CD8-positive, alpha-beta memory T cell (primary cell): ENCODE measurements at places on chromosomes 2 and 18. TPM values are rescaled to one million over a fixed set of nuclear protein-coding genes. Genes with fewer than 3 reads are reported as not detected.
A peak's percentile ranks its signal among the peaks of the same experiment; 100 is the strongest.

DNA sequence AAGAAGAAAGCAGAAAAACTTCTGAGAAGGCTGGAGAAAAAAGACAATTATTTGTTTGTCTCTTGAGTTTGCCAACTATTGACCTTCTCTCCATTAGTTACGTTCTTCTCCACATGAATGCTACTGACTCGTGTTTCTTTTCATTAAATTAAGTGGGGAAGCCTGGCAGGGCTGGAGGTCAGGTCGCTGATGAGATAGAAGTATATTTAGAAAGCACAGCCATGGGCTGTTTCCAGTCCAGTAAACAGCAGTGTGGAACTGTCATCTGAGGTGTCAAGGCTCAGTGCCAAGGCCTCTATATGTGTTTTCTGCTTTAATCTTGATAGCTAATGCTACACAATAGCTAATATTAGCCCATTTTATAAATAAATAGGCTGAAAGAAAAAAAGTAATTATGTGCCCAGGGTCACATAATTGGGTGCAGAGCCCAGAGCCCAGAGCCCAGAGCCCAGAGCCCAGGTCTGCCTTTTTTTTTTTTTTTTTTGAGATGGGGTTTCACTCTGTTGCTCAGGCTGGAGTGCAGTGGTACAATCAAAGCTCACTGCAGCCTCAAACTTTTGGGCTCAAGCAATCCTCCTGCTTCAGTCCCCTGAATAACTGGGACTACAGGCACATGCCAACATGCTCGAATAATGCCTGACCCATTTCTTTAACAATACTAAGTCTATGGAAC is 6.3 kb downstream of the MSGN1 start:
- H3K4me1 ChIP-seq = no peaks in the 10 kb centered on the region
- H3K27me3 ChIP-seq = no peaks in the 10 kb centered on the region
- H3K36me3 ChIP-seq = no peaks in the 10 kb centered on the region
- H3K4me3 ChIP-seq = no peak overlapping the region

GRCh38 chr2:27703638-27704341 is 40.1 kb downstream of the SLC4A1AP start:
- H3K27me3 ChIP-seq = no peaks in the 10 kb centered on the region
- H3K4me1 ChIP-seq = peaks cover 6% of the 10 kb centered on the region
- H3K4me3 ChIP-seq = no peak overlapping the region
- DNase-seq = peak; percentile 72

GRCh38 chr18:56647071-56647470 is 4.1 kb upstream of the WDR7 start:
- no peaks in the 10 kb centered on the region for H3K36me3 ChIP-seq
- no peak overlapping the region for H3K4me3 ChIP-seq
- peaks cover 13% of the 10 kb centered on the region for H3K4me1 ChIP-seq
- no peak overlapping the region for H3K27ac ChIP-seq
- H3K27me3 ChIP-seq = no peaks in the 10 kb centered on the region
- DNase-seq = no peak

DNA sequence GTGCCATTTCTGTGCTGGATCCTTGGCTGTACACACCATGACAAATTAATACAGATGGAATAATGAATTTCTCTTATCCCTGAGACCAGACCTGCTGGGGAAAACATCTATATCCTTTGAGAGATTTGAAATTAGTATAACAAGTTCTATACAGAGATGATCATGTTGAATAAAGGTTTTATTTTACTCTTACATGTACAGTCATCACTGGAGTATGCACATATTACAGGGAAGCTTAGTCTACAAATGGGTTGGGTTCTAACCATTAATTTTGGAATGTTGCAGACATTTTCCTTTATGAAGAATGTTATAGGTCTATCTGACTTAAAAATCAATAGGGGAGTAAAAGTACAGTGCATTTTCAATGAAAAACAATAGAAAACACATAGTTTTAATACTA is 29.9 kb upstream of the MMADHC start:
- H3K4me1 ChIP-seq = no peaks in the 10 kb centered on the region
- H3K4me3 ChIP-seq = no peak overlapping the region
- no peak overlapping the region for H3K27ac ChIP-seq
- no peaks in the 10 kb centered on the region for H3K27me3 ChIP-seq

Gene ADRA2B
- total RNA-seq = 0.07 TPM
